ENCODE measurements at places on chromosomes 2 and 18.
A peak's percentile ranks its signal among the peaks of the same experiment; 100 is the strongest.

DNA sequence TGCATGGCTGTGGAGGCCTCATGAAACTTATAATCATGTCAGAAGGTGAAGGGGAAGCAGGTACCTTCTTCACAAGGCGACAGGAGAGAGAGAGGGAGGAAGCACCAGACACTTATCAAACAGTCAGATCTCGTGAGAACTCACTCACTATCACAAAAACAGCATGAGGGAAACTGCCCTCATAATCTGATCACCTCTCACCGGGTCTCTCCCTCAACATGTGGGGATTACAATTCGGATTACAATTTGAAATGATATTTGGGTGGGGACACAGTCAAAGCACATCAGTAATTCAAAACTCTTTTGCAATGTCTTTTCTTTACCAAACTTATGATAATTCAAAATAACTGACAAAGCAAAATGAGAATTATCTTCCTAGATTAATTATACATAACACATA is 8.5 kb upstream of the CCDC68 start:
- DNase-seq, result no peak

- DNase-seq, result no peak
Observed at GRCh38 chr2:55163941-55164390, 68.1 kb downstream of the CLHC1 start.

- DNase-seq, result no peak
Observed at GRCh38 chr2:131040661-131041401, 52.4 kb downstream of the FAM168B start.

DNA sequence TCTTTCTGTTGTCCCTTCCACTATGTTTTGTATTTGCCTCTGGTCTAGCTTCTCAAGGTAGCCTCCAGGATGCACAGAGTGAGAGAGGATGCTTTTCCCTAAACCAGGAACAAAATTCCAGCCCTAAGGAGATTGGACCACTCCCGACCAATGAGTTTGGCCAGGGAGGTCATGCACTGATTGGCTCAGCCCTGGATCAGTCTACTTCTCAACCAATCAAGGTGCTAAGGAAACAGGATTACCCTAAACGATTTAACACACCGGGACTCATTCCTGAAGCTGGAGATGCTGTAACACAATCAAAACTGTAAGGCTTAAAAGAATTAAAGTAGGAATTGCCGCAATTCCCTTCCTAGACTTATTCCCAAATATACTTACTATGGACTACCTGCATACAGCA is 34.2 kb upstream of the NR4A2 start:
- DNase-seq, result no peak

DNA sequence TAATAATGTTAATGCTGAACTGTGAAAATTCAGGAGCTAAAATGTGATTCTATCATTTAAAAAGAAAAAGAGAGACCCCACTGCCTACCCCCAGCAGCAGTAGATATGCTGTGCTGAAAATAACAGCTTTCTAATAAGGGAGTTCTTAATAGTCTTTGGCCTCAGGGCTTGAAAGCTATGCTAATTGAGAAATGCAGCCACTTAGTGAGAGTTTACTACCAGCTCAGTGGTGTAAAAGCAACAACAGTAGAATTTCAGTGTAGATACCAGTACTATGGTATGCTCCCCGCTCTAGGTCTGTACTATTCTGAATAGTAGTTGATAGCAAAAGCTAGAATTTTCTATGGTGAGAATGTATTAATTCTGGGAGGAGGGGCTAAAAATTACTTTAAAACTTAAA is 303.1 kb upstream of the VWC2L start:
- DNase-seq, result no peak

GRCh38 chr18:48540251-48541025 is 1.6 kb downstream of the CTIF start:
- peak; percentile 45 for DNase-seq

DNA sequence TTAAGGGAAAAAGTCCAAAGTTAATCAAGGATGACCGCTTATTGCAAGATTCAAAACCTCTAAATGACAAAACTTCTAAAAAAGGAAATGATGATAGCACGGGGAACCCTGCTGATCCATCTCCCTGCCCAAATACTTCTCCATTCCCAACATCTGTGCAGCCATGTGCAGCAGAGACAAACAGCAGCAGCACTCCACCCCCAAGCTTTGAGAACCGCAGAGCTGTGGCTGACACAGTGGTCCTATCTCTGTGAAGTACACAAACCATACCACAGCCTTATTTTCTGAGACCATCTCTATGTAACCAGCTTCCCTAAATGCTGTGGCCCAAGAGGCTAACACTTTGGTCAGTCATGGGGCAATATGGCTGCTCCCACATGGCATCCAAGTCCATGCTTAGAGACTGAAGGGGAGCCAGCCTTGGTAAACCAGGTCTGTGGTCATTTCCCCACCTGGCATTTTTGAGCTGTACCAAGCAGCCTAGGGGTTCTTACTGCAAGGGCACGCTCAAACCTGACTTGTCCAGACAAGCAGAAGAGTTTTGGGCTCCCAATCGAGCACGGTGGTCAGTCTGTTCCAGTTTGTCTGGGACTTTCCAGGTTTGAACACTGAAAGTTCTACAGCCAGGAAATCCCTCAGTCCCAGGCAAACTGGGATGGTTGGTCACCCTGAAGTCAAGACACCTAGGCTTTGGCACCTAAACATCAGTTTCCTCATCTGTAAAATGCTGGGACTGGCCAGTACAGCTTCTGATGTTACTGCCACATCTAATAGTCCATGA is 17.1 kb upstream of the NFE2L2 start:
- DNase-seq, result no peak

DNA sequence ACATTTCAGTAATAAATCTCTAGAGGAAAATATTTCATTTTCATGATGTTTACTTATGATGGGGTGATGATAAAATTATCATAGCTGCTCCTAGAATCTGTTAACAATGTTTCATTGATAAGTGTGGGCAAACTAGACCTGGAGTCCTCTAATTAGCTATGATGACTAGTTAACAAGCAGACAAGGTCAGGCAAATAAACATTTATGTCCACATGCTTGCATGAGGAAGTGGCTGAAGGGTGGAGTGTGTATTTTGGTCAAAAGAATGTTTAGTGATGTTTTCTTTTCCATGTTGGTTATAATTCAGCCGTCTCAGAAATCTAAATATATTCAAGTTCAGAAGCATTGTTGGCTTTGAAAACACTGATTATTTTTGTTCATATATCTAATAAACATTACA is 99.9 kb upstream of the FN1 start:
- no peak for DNase-seq

DNA sequence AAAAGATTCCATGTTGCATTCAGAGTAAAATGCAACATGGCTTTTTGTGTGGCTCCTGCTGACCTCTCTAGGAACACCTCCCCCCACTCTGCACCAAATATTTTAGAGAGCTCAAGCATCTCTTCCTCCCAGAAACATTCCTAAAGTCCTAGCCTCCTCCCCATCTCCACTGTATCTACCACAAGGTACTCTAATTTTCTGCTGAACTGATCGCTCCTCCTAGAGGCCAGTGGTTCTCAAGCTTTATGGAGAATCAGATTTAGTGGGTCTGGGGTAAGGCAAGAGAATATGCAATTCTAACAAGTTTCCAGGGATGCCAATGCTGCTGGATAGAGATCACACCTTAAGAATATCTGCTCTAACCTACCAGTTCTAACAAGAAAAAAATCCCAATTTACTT is 89.5 kb upstream of the HNRNPA3 start:
- DNase-seq, result no peak

- DNase-seq, result no peak
Observed at GRCh38 chr2:27990030-27990590, 99.6 kb downstream of the BABAM2 start.

DNA sequence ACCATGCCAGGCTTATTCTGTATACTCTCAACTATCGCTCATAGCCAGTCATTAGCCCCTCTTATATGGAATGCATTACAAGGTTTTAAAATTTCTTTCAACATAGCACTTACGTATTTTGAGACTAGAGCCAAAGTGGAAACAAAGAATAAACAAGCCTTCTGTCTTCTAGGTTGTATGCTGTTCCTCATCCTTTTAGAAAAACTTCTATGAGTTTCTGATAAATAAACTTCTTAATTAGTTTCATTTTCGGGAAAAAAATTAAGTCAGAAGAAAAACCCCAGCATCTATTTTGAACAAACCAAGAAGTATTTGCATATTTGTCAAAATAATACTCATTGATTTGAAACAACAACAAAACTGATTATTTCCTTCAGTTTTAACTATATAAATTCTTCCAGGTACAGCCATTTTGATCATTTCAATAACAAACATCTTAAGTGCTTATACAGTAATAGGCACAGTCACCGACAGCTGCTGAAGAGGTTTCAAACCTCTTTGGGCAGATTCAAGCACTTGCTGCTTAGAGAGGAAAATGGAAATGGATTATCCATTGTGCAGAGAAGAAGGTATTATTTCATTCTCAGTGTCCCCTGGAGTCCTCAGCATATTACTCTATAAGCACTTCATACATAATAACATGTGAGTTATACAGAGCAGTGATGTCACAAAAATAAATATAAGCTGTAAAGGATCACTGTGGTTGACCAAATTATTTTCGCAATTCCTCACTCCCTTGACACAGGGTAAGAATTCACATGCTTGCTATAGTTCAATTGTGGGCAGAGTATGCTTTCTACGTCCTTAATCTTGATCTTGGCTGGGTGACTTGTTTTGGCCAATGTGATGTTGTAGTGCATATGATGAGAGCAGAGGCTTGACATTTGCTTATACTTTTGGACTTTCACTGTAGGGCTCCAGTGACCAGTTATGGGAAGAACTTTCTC is 833.8 kb downstream of the TRIB2 start:
- DNase-seq, result no peak

- no peak for DNase-seq
Observed at GRCh38 chr18:73939391-73939790, 208.2 kb downstream of the FBXO15 start.

DNA sequence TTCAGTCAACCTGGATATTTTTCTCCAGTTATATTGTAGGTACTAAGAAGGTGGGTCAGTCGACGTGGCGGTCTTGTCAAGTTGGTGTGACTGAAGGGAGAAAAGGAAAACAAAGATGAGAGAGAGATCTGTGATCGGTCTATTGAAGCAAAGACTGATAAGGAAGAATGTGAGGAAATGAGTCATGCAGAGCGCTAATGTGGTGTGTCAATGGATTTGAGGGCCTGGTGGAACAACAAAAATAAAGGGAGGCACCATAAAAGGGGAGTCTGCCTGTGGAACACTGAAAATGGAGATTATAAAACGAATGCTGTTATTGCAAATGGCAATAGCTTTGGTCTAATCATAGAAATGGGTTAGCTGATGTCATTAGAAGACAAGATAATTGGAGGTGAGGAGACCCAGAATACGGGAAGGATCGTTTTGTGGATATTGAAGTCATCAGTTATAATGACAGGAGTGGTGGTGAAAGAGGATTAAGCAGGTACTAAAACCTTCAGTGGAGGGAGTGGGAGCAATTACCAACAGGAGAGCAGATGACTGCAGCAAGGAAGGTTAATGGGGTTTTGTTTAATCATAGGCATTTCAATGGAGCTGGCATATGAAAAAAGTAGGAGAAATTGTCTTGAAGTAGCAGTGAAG is 599.1 kb upstream of the FSHR start:
- no peak for DNase-seq

- no peak for DNase-seq
Observed at GRCh38 chr2:75549401-75550253, 11.1 kb downstream of the EVA1A start.

- DNase-seq, result no peak
Observed at GRCh38 chr2:240162939-240163714, 22.7 kb upstream of the OTOS start.

DNA sequence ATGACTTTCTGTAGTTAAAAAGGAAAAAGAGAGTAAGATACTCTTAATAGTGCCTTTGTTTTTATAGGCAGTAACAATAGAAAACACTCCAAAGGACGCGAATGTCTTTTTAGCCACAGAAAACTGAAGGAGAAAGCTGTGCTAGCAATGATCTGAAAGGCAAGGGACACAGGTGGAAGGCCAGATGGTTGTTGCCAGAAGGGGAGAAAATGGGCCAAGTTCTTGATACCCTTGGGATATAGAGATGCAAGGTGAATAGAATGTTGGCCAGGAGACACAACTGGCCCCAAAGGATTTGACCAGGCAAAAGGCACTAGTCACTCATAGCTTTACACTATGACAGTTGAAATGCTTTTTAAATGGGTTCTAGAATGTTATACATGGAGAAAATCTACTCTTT is 180.0 kb downstream of the NRXN1 start:
- DNase-seq, result no peak

DNA sequence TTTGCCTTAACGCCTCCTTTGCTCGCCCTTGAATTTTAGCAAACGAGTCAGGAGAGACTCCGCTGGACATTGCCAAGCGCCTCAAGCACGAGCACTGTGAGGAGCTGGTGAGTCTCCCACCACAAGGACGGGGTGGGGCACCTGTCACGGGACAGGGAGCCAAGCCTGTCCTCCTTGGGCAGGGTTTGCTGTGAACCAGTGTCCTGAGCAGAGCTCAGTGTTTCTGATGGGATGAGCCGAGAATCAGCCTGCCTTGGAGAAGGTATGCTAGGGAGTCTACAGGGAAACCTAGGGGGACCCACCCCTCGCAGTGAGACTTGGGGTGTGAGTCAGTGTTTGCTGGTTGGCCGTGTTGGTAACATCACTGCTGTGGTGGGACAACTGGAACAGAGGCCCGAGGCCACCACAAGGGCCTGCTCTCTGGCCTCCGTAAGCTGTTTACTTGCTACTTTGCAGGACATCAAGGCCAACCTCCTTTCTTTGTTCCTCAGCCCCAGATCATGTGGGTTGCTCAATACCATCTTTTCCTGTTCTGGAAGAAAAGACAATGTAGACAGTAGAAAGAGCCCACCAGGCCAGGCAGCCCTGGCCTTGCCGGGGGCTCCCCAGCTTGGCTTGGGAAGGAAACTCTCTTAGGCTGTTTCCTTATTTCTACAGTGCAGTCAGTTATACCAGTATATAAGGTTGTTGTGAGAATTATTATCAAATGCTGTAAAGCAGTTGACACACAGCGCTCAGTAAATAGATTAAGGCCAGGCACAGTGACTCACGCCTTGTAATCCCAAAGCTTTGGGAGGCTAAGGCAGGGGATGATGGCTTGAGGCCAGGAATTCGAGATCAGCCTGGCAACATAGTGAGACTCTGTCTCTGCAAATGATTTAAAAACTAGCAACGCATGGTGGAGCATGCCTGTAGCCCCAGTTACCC is 42.4 kb downstream of the ITGB1BP1 start:
- no peak for DNase-seq

DNA sequence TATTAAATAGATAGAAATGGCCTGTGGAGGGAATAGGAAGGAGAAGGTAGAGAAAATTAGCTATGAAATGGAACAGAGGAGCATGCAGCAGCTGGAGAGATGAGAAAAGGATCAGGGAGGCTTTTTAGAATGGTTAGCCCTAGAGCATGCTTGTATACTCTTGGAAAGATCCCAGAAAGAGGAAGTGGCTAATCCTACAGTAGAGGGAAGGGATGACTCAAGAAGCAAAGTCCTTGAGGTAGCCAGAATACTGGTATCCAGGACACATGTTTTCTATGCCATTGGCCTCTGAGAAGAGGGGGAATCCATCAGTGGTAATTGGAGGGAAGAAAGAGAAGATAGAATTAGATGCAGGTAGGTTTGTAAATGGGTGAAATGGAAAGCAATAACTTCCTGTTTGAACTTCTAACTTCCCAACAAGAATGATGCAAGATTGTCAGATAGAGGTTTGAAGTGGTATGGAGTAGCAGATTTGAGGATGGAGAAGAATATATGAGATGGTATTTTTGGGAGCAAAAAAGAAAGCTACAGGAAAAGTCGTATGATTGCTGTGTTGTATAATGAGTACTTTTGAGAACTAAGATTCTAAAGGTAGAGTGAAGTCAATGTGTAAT is 17.1 kb upstream of the OSBPL6 start:
- no peak for DNase-seq

- no peak for DNase-seq
Observed at GRCh38 chr2:55926246-55926645, 2.7 kb upstream of the EFEMP1 start.
